Activated naive CD4-positive, alpha-beta T cell treated with anti-CD3 and anti-CD28 coated beads, Interleukin-2, amount 50 U/mL, for 16 hours (primary cell): ENCODE measurements at places on chromosomes 12 and 14.

- DNase-seq = no peak
Measured at GRCh38 chr12:47864646-47865235, 40.1 kb downstream of the VDR start.

DNA sequence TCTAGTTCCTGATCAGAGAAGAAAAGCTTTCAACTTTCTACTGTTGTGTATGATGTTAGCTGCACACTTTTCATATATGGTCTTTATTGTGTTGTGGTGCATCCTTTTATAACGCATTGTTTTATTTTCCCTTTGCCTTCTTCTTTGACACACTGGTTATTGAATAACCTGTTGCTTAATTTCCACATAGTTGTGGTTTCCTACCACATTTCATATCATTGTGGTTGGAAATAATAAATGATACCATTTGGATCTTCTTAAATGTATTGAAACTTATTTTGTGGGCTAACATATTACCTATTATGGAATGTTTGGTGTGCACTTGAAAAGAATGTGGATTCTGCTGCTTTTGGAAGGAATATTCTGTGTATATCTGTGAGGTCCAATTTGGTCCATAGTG lies 64.9 kb downstream of the GPHN start:
- DNase-seq = no peak

DNA sequence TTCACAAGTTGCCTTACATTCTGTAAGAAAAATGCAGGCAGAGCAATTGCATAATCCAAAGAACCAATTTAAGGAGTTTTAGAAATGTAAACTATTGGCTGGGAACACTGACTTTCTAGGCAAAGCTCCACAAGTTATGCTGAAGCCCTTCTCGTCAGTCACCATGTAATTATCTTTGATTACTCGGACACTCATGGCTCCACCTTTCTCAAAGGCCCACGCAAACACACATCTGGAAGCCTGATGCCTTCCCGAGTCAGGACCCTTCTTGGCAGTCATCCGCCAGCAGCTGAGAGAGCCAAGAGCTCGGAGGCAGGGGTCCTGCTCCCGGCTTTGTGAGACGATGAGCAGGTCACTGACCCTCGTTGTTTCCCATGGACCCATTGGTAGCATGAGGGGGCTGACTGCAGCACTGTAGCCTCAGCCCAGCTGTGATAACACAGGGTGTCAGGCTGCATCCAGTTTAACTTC lies 202.2 kb downstream of the TMEM132D start:
- no peak for DNase-seq

DNA sequence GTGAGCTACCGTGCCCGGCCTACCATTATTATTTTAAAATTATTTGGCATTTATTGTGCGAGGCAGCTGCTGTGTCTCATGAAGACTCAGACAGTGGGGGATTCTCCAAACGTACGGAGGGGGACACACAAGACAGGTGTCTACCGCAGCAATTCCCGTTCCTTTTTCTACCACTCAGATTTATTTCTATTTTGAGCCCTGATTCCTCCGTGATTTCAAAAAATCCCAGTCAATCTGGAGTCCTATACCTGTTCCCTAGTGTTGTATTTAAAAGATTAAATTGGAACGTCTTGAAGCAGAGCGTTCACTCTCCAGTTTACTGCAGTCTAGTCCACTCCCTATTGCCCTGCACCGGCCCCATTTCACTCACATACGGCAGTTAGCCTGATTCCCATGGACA lies 97.9 kb downstream of the AACS start:
- DNase-seq = no peak

DNA sequence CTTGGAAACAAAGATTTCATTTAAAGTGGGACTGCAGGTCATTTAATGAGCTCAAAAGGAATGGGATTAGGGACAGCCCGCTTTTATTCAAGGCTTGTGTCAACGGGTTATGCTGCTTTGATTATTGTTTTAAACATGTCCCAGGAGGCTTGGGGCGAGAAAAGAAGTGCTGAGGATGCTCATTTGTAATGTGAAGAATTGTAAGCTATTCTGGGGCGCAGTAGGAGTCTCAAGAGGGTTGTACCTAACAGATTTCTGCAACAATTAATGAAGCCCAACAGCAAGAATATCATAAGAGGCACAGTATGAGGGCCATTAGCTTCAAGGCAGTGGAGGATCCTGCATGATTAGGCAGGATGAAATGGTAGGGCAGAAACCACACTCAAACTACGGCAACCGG lies 122.5 kb downstream of the KTN1 start:
- no peak for DNase-seq
